ENCODE measurements at places on chromosomes 6 and 20.

GRCh38 chr6:85470023-85470410 lies 20.1 kb downstream of the NT5E start:
- DNase-seq = no peak

DNA sequence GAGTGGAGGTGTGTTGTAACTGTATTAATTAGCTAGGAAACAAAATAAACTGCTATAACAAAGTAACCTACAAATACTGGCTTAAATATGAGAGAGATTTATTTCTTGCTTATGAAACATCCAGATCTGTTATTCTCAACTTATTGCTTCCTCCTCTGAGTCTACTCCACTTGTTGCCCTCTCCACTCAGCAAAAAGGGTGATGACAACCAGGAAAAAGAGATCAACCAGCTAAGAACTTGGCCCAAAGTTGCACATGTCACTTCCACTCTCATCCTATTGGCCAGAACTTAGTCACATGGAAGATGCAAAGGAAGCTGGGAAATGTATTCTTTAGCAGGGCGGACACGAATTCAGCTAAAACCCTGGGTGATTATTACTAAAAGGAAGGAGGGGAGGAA lies 5.2 kb upstream of the TP53RK start:
- DNase-seq = no peak

- no peak for DNase-seq
Observed at GRCh38 chr6:53625315-53625714, 40.2 kb downstream of the KLHL31 start.

DNA sequence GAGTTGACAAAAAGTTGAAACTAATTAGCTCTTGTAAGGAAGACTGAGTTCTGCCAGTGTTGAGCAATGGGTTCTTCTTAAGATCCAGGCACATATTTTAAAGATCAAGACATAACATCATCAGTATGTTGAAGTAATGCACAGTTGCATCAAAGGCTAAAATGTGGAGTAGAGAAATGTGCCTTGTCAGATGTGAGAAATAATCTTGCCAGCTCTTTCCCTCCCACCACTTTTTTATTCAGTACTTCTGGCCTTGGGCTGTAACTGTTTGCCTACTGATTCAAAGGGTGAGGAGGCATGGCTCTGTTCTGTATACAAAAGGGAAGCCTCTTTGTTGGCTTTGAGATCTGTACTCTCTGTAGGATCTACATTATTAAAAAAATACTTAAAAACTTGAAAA lies 13.1 kb downstream of the PKIB start:
- DNase-seq = no peak

- no peak for DNase-seq
Observed at GRCh38 chr6:110556317-110557110, 80.1 kb upstream of the SLC22A16 start.

DNA sequence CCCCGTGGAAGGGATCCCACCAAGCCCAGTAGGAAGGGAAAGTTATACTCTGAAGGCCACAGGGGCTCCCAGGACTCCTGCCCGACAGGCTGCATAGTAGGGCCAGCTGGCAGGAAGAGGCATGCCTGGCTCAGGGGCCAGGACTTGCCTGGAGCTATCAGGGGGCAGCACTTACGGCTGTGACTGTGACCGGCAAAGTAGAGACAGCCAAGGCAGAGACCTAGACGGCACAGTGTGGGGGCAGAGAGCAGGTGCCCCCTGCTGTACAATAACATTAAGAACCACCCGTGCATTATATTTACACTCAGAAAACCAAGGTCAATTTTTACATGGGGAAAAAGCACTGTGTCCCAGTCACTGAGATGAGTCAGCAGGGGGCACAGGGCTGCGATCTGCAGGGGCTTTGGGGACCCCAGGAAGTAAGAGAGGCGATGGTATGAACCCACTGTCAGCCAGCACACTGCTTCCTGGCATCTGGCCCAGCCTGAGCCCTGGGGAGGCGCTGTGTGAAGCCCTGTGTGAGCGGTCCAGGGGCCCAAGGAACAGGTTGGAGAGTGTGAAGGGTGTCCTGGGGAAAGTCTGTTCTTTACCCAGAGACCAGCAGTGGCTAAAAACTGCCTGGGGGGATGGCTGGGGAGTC lies 9.9 kb downstream of the CCDC167 start:
- DNase-seq = peak; percentile 78

DNA sequence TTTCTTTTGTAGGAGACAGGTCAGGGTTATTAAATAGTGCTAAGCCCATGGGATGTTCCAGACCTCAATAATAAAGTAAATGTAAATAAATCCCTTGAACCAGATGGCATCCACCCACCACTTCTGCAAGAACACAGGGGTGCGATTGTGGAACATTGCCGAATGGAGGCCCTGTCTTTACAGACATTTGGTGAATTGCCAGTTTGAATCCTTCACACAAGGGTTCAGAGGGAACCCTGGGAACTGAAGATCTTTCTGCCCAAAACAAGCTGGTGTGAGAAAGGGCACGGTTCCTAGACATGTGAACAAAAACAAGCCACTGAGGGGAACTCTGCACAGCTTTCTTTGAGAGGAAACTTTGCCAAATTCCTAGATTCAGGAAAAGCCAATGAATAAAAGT lies 30.2 kb upstream of the RNF8 start:
- no peak for DNase-seq

- no peak for DNase-seq
Observed at GRCh38 chr6:144683216-144684070, 398.3 kb downstream of the UTRN start.

- no peak for DNase-seq
Observed at GRCh38 chr6:33279971-33280511, 3.1 kb downstream of the B3GALT4 start.

- no peak for DNase-seq
Observed at GRCh38 chr6:151352410-151353396, 38.7 kb downstream of the ZBTB2 start.

DNA sequence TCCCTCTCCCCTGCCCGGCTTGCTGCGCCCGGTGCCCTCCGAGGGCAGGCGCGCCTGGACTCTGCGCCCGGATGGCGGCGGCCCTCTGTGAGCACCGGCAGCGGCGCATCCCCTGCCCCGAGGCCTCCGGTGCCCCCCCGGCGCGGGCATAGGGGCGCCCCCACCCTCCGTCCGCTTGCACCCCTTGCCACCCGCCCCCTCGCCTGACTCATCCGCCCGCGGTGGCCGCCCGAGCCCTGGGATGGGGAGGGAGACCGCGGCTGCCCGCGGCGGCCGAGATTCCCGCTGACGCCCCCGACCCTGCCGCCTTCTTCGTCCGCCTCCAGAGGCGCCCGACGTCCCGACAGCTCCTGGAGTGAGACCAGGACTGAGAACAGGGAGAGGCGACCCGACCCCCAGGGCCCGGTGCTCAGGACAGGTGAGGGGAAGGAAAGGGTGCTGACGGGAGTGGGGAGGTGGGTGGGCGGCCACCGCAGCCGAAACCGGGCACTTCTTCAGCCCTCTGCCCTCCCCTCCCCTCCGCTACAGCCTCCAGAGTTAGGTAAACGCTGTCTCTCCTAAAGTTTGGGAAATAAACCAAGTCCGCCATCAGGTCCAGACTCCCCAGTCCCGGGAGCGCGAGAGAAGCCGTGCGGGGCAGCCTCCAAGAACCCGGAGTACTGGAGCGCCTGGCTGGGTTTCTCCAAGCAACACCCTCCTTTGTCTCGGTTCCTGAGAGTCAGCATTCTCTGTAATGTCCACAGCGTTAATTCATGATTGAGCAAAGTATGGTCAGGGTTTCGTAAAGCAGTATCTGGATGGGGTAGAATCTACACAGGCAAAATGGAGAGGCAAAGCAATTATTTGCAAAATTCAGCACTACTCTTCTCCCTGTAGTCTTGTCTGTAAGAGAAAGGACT lies 539 bp downstream of the TMEM200A start:
- peak; percentile 81 for DNase-seq

DNA sequence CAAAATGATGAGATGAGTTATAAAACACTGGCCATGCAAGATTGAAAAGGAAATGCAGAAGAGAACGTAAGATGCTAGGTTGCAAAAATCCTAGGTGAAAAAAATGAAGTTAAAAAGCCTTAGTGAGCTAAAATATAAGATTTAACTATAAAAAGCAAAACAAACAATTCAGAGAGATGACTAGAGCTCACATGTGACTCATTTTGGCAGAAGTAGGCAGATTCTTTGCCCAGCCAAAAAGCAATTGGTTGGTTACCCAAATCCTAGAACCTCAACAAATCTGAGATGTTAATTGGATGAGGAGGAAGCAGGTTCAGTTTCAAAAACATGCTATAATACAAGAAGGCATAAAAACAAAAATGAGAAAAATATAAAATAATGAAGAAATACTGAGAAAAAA lies 249.1 kb downstream of the OGFRL1 start:
- no peak for DNase-seq

DNA sequence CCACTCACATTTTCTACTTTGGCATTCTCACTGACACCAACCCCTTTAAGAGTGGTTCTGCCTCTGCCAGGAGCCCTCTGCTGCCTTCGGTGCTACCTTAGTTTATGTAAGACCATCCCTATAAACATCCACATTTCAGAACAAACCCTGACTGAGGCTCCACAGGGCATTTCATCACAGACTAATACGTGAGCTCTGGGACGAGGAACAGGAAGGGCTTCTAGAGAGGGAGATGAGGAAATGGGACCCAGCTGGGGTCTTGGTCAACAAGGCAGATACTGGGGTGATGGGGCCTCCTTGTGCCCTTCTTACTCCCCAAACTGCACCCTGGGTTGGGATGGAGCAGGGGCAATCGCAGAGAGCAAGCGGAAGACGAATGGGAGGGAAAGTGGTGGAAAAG lies 86.5 kb upstream of the FYN start:
- DNase-seq = no peak

GRCh38 chr6:89680150-89680549 lies 41.6 kb upstream of the LYRM2 start:
- no peak for DNase-seq

DNA sequence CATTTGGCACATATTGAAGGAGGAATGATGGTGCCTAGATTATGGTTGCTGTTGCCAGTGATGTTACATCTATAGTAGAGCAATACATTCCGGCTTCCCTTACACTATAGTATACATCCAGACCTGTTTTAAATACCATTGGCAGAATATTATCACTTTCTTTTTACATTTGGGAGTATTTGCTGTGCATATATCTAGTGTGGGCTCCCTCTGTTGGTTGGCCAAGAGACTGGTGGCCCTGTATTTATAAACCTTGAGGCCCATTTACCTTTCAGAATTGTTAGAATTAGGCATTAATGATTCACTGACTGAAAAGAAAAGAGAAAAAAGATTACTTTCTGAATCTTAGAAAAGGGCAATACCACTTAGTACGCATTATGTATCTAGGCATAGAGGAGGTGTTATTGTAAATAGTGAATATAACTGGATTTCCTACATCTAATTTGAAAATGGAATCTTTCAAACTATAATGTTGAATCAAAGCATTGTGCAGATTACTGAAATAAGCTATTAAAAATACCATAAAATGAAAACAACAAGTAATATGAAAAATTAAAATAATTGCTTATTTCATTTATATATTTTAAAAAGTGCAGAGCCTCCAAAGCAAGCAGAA lies 628.8 kb upstream of the MAN1A1 start:
- DNase-seq = no peak

- DNase-seq = no peak
Observed at GRCh38 chr20:39563349-39563748, 601.2 kb downstream of the DHX35 start.

GRCh38 chr6:73688351-73688750 lies 7.7 kb upstream of the CD109 start:
- no peak for DNase-seq

GRCh38 chr6:2738373-2738979 lies 12.2 kb downstream of the MYLK4 start:
- peak; percentile 74 for DNase-seq

All from activated effector memory CD4-positive, alpha-beta T cell treated with anti-CD3 and anti-CD28 coated beads, Interleukin-2, amount 50 U/mL, for 16 hours (primary cell).